Testis (tissue), 5 donors: ENCODE measurements at places on chromosomes 6 and 20. TPM values are rescaled to one million over a fixed set of nuclear protein-coding genes. Genes with fewer than 3 reads are reported as not detected.

BANF2 gene
- 29.5 TPM for total RNA-seq

GPLD1 gene
- total RNA-seq = 15.6 TPM

SLC35D3 gene
- not detected for total RNA-seq

PRDM13 gene
- total RNA-seq = 1.0 TPM

TULP1 gene
- 2.4 TPM for total RNA-seq

PPP1R14C gene
- total RNA-seq = 22.4 TPM

PKHD1 gene
- total RNA-seq = 1.3 TPM

SLC2A4RG gene
- total RNA-seq = 123 TPM

DNA sequence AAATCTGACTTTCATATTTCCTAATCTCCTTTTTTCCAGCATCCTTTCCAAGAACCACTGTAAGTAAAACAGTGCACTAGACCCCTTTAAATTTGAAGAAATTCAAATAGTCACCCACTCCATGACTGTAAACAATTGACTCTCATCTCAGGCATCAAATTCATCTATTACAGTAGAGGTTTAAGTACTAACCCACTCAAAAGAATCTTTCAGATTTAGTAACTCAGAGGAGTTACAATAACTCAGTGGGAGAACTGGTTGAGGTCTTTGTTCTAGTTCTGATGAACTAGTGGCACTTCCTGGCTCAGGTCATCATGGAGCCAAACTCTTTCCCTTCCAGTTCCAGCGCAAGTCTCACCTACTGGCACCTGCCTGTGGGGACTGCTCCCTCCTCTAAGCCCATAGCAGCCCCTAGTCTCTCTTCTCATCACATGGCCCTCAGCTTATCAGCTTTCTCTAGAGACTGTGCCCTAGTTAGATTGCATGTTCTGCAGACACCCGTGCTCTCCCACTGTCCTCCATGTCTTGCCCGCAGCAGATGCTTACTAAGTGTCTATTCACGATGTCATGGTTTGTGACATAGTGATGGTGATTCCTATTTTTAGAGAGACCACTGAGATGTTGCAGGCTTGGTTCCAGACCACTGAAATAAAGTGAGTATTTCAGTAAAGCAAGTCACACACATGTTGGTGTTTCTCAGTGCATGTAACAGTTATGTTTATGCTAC, 196.2 kb downstream of the TBC1D7 start:
- H3K27me3 ChIP-seq = no peaks in the 10 kb centered on the region
- H3K4me1 ChIP-seq = no peaks in the 10 kb centered on the region
- H3K4me3 ChIP-seq = no peak overlapping the region
- DNase-seq = no peak
- H3K27ac ChIP-seq = no peak overlapping the region
- H3K36me3 ChIP-seq = no peaks in the 10 kb centered on the region

GRCh38 chr6:13195803-13196202, 132.5 kb downstream of the TBC1D7 start:
- no peaks in the 10 kb centered on the region for H3K36me3 ChIP-seq
- no peaks in the 10 kb centered on the region for H3K4me1 ChIP-seq
- H3K27ac ChIP-seq = no peak overlapping the region
- H3K4me3 ChIP-seq = no peak overlapping the region
- no peak for DNase-seq
- H3K27me3 ChIP-seq = no peaks in the 10 kb centered on the region

DNA sequence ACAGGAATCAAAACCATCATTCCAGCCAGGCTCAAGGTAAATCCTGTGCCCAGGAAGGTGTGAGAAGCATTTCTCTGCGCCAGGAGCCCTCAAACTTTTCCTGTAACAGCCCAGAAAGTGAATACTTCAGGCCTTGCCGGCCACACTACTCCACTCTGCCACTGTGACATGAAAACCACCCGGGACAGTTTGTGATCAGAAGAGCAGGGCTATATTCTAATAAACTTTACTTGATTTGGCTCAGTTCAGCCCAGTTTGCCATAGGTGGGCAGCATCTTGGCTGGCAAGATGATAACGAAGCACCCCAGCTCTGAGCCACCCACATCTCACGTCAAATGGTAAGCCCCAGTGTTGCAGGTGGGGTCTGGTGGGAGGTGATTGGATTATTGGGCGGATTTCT, 249.4 kb downstream of the DLL1 start:
- no peak overlapping the region for H3K27ac ChIP-seq
- no peak for DNase-seq
- H3K27me3 ChIP-seq = no peaks in the 10 kb centered on the region
- H3K4me1 ChIP-seq = no peaks in the 10 kb centered on the region

DNA sequence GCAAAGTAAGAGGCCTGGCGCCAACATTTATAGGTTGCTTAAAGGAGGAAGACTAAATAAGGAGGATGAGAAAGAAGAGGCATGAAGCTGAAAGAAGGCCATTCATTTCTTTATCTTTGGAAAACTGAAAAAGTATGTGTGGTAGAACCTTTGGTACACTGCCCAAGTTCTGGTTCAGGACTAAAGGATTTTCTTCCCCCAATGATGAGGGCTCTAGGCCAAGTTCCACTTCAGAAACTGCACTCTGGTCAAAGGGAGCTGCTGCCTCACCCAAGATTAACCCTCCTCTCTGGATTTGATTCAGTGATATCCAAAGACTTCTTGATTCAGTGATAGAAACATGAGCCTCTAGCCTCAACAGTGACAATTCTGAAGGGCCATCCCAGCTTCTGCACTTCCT, 5.0 kb upstream of the KPNA5 start:
- no peak for DNase-seq
- H3K36me3 ChIP-seq = no peaks in the 10 kb centered on the region
- no peak overlapping the region for H3K4me3 ChIP-seq
- H3K4me1 ChIP-seq = no peaks in the 10 kb centered on the region
- H3K27ac ChIP-seq = no peak overlapping the region

DNA sequence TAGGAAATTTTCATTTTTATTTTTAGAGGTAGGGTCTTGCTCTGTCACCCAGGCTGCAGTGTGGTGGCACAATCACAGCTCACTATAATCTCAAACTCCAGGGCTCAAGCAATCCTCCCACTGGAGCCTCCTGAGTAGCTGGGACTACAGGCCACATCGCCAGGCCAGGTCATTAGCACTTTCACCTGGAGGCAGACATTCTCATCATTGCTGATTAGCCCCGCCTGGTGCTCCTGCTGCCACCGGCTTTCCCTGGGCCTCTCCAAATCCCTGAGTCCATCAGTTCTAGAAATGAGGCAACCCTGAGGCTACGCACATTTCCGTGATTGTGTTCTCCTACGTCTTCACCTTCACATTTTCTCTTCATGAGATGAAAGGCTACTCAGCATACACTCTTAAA, 607.7 kb upstream of the NRSN1 start:
- no peak overlapping the region for H3K27ac ChIP-seq
- no peak overlapping the region for H3K4me3 ChIP-seq
- no peaks in the 10 kb centered on the region for H3K4me1 ChIP-seq
- H3K36me3 ChIP-seq = no peaks in the 10 kb centered on the region
- no peaks in the 10 kb centered on the region for H3K27me3 ChIP-seq

GRCh38 chr6:1608222-1609040, 1.3 kb upstream of the FOXC1 start:
- H3K4me1 ChIP-seq = peaks cover 7% of the 10 kb centered on the region
- H3K27me3 ChIP-seq = no peaks in the 10 kb centered on the region
- H3K27ac ChIP-seq = no peak overlapping the region
- H3K4me3 ChIP-seq = peak overlapping the region; percentile 73

DNA sequence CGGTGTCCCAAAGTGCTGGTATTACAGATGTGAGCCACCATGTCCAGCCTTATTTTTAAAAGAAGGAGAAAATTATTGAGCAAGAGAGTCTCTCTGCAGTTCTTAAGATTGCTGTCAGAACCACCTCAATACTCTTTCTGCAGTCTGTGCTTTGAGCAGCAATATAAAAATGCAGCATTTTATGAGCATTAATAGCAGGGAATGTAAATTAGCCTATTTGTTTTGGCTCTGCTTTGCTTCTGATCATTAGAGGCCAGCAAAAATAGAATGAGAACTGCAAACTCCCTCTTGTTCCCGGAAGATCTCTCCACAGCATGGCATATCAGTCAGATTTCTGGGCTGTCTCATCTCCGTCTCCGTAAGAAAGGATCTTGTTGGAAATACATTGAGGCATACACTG, 35.8 kb downstream of the C6orf15 start:
- no peaks in the 10 kb centered on the region for H3K27me3 ChIP-seq
- no peak for DNase-seq
- no peak overlapping the region for H3K27ac ChIP-seq
- H3K4me1 ChIP-seq = peaks cover 5% of the 10 kb centered on the region
- H3K4me3 ChIP-seq = no peak overlapping the region

DNA sequence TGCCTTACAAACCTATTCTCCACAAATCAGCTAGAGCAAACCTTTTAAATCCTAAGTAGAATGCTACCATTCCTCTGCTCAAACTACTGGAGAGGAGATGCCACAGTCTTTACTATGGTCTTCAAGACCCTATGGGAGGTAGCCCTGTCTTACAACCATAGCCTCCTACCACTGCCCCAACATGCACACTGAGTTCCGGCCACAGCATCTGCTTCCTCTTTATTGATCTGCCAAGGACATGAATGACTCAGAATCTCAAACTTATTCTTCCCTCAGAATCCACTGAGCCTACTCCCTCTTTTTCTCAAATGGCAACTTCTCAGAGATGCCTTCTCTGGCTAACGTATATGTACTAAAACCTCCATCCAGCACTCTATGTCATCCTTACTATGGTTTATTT, 12.2 kb upstream of the ANKEF1 start:
- H3K27me3 ChIP-seq = no peaks in the 10 kb centered on the region
- H3K36me3 ChIP-seq = no peaks in the 10 kb centered on the region
- H3K4me1 ChIP-seq = no peaks in the 10 kb centered on the region
- H3K4me3 ChIP-seq = no peak overlapping the region
- DNase-seq = no peak
- no peak overlapping the region for H3K27ac ChIP-seq

- no peak overlapping the region for H3K4me3 ChIP-seq
- H3K27me3 ChIP-seq = no peaks in the 10 kb centered on the region
- peaks cover 92% of the 10 kb centered on the region for H3K4me1 ChIP-seq
- peak overlapping the region; percentile 73 for H3K27ac ChIP-seq
- no peak for DNase-seq
Measured at GRCh38 chr6:108585921-108586536, 25.3 kb downstream of the FOXO3 start.

DNA sequence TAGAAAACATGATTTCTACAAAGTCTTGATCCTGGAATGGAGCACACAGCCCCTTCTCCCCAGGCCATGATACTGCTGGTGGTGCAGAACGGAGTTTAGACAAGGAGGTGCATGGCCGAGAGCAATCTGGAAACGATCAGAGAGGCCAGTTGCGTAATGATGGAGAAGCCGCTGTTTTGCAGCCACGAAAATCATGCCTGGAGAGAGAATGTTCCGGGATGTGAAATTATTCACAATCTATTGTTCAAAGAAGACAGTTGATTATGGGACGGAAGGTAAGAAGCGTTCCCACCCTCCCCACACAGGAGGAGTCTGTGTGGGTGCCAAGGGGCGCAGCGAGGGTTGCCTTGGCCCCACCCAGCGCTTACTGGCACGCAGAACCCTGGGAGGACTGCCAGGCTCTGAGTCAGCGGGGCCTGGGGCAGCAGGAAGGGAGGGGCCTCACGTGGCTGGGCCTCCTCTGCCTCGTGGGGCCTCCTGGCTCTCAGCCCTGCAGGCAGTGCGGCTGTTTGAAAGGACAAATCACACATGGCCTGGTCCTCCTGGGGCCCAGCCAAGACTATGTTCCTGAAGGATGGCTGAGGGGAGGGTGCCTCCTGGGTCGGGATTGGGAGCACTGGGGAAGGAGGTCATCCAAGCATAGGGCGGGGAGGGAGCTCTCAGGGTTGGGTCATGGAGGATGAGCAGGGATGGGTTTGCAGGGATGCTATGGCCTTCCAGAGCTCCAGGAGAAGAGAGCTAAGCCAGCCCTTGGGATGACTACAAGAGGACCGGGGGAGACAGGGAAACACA, 8.7 kb upstream of the AP5S1 start:
- no peaks in the 10 kb centered on the region for H3K27me3 ChIP-seq

DNA sequence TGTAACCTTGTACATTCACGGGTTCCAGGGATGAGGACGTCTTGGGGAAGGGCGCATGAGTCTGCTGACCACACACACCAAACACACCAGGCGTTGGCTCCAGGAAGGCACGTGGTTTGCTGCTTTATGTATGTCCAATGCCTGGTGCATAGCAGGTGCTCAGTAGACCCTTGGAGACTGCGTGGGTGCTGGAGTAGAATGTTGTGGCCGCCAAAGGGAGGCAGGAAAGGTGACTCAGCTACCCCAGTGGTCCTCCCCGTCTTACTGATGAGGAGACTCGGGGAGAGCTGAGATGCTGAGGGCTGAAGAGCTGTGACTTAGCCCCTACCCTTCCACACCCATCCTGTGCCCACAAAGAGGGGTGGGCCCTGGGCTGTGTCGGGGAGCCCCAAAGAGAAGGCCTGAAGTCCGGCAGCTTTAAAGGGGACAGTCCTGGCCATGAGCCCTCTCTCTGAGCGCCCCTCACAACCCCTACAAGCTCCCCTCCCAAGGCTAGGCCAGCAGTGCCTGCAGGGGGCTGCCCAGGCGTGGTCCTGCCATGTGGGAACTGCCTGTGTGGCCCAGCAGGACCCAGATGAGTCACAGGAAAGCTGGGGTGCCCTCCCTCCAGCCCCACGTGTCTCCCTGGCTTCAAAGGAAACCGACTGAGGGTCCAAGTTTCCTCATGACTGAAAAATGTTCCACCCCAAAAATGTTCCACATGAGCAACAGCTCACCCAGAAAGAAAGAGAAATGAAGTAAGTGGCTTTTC, 28.0 kb upstream of the PTGIS start:
- H3K4me1 ChIP-seq = no peaks in the 10 kb centered on the region
- H3K27me3 ChIP-seq = no peaks in the 10 kb centered on the region
- peak overlapping the region; percentile 45 for H3K27ac ChIP-seq
- H3K4me3 ChIP-seq = no peak overlapping the region
- H3K36me3 ChIP-seq = no peaks in the 10 kb centered on the region

GRCh38 chr6:34425132-34425497, 754 bp downstream of the RPS10 start:
- no peak for DNase-seq
- H3K27me3 ChIP-seq = no peaks in the 10 kb centered on the region
- no peaks in the 10 kb centered on the region for H3K36me3 ChIP-seq
- peaks cover 13% of the 10 kb centered on the region for H3K4me1 ChIP-seq
- peak overlapping the region; percentile 18 for H3K27ac ChIP-seq

DNA sequence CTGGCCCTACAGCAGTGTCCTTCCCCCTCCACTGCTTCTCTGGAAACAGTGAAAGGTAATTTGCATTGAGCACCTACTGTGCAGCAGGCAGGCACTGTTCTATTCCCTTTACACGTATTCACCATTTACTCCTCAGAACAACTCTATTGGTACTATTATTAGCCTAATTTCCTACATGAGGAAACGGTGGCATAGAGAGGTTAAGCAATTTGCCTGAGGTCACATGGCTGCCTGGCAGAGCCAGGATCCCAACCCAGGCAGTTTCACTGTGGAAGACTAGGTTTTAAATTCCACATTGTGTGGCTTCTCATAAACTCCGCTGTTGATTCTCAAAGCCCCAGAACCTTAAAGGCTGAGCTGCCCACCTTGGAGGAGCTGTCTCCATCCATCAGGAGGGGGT, 72.7 kb downstream of the CLIC5 start:
- DNase-seq = no peak
- H3K4me3 ChIP-seq = no peak overlapping the region
- no peaks in the 10 kb centered on the region for H3K27me3 ChIP-seq
